ENCODE measurements at places on chromosomes 7 and 10. TPM values are rescaled to one million over a fixed set of nuclear protein-coding genes. Genes with fewer than 3 reads are reported as not detected.

Gene MARCHF5
- total RNA-seq: 10.3 TPM

Gene CCDC172
- total RNA-seq: not detected

Gene NRCAM
- total RNA-seq: 0.11 TPM

Gene AKR1D1
- not detected for total RNA-seq

Gene MTURN
- total RNA-seq: 18.4 TPM

Gene TUBAL3
- 0.23 TPM for total RNA-seq

Gene PRF1
- total RNA-seq: not detected

Gene KCNMA1
- 32.8 TPM for total RNA-seq

Gene ZNF3
- total RNA-seq: 61.4 TPM

Gene NEUROD6
- total RNA-seq: not detected

Gene IPMK
- 3.9 TPM for total RNA-seq

Gene EBF3
- total RNA-seq: 3.4 TPM

Gene HMX3
- total RNA-seq: 3.3 TPM

Gene TCAF2
- total RNA-seq: 1.3 TPM

Gene TRIM74
- total RNA-seq: not detected

Gene LRRC61
- 9.7 TPM for total RNA-seq

Gene RBP3
- not detected for total RNA-seq

Gene GRID2IP
- 0.09 TPM for total RNA-seq

Gene ECHDC3
- total RNA-seq: 7.9 TPM

Gene HERC4
- 36.6 TPM for total RNA-seq

Gene KIF5B
- total RNA-seq: 122 TPM

Gene FAM20C
- total RNA-seq: 48.9 TPM

Gene IL6
- 77.6 TPM for total RNA-seq

Gene CRPPA
- total RNA-seq: 0.11 TPM

Gene MIOS
- 39.4 TPM for total RNA-seq
